Stimulated activated CD4-positive, alpha-beta T cell treated with anti-CD3 and anti-CD28 coated beads, Interleukin-12 subunit alpha, Interleukin-12 subunit beta, amount 100 ng/mL, for 24 hours (primary cell): ENCODE measurements at places on chromosomes 4 and X.
A peak's percentile ranks its signal among the peaks of the same experiment; 100 is the strongest.

DNA sequence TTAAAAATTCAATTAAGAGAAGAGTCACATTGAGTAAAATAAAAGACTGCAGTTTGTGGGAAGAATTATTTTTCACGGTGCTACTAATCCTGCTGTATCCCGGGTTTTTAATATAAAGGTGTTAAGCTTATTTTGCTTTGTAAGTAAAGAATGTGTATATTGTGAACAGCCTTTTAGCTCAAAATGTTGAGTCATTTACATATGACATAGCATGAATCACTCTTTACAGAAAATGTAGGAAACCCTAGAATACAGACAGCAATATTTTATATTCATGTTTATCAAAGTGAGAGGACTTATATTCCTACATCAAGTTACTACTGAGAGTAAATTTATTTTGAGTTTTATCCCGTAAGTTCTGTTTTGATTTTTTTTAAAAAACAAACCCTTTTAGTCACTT is 39.7 kb downstream of the IRS4 start:
- no peak for DNase-seq

DNA sequence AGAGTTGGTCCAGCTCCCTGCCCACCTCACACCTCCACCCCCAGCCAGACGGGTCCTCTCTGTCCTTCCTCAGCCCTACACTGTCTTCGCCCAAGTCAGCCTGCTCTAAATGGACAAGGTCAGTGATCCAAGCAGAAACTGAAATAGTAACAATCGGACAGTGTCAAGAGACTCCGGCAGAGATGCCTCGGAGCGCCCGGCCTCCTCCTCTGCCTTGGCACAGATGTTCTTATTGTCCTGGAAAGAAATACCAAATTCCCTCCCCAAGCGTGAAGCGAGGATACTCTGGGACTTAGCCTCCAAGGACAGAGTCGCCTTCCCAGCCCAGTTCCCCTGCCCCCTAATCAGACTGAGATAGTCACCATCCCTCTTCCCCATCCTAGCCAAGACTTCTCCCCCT is 28.5 kb downstream of the UTP14A start:
- no peak for DNase-seq

DNA sequence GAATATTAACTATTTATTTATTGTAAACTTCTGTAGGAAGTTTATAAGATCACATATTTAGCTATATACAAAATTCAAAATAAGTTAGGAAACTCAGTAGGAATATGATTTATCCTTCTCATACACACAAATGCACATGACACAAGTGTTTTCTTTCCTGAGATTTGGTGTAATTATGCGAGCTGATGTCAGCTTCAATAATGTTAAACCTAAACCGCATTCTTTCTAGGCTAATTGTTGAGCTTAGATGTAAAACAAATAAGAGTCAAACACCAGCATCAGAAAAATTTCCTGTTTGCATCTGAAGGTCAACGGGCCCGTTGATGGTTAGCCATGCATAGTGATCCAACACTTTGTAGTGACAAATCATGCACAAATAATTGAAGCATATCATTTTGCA is 30.8 kb downstream of the RASGEF1B start:
- no peak for DNase-seq

- no peak for DNase-seq
Observed at GRCh38 chrX:77431227-77431626, 16.0 kb upstream of the FGF16 start.

DNA sequence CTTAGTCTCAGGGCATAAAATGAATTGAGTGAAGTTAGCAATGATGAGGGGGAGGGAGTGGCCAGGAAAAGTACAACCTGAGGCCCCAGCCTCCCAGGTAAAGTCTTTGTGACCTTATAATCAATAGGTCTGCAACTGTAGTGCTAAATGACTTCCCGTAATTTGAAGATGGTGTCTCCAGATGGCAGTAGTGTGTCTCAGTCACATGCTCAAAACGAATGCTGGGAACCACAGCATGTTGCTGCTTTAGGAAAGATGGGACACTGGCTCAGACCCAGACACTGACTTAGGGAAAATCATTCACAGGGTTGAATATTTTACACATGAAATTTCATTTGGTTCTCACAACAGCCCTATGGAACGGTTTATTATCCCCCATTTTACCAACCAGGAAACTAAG is 10.3 kb downstream of the SRPX2 start:
- no peak for DNase-seq

DNA sequence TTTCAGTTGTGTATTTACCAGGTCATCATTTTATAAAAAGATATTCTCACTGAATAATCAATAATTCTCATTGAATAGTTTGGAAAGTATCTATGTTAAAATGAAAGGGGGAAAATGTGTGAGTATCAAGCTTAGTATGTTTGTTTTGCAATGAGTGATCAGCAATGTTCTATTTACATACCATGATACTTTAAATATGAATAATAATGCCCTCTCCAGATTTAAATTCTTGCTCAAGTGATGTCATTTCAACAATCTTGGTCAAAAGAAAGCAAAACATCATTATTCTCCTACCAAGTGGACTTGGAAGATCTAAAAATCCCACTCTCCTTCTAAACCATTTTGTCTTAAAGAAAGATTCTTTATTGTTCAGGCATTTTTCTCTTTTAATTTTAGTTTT is 42.1 kb upstream of the ANKRD50 start:
- no peak for DNase-seq

- no peak for DNase-seq
Observed at GRCh38 chr4:7120341-7120740, 52.5 kb upstream of the GRPEL1 start.

DNA sequence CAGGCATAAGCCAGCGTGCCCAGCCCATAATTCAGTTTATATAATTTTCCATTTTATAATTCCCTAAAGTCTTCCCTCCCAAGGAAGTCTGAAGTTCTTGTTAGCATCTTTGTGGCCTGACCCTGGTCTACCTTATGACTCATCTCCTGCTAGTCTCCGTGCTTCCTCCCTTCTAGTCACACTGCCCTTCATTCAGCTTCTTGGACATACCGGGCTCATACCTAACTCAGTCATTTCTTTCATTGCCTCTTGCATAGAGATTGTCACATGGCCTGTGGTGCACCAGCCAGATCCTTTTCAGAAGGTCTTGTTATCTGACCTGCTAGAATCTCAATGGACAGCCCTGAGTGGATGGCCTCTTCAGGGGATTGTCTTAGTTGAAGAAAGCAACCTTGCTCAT is 22.8 kb upstream of the MAML3 start:
- DNase-seq: no peak

DNA sequence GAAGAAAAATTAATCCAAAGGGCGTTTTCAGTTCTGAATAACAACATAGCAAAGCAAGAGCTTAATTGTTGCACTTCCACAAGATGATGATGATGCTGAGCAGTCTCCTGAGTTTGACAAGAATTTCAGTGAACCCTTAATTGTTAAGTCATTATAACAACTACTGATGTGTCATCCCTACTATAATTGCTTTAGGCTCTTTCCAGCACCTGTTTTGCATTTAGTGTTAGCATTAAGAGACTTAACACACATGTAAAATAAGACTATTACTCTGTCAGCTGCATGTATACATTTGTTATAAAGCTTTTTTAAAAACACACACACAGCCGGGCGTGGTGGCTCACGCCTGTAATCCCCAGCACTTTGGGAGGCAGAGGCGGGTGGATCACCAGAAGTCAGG is 37.9 kb upstream of the GALNT7 start:
- no peak for DNase-seq

- no peak for DNase-seq
Observed at GRCh38 chrX:114332766-114333165, 251.1 kb upstream of the HTR2C start.

DNA sequence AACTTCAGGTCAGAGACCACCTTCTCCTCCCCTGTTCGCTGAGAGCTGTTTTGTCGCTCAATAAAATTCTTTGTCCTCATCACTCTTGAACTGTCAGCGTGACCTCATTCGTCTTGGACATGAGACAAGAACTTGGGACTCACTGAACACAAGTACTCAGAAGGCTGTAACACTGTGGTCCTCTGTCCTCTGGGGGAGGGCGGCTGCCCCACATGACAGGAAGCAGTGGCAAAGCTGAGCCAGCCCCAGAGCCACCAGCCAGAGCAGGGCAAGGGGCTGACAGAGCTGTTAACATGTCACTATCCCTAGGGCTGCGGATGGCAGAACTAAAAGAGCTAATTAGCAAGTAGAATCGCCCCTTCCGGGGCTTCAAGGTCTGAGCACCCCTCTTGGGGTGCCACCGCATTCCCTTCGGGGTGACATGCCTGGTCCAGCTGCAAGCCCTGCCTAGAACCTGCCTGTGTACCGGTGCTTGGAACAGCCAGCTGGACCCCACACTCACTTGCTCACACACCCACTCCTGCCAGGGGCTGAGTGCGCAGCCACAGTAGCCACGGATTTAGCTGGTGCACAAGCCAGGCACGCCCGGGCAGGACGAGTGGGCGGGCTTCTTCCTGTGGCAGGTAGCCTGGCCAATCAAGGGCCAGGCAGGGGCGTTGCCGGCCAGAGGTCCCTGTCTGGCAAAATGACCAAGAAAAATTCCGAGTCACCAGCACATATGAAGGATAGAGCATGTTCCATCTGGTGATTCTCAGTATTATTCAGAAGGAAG is 648.6 kb upstream of the AGA start:
- no peak for DNase-seq

- DNase-seq: no peak
Observed at GRCh38 chrX:131792789-131793462, 230.2 kb upstream of the STK26 start.

DNA sequence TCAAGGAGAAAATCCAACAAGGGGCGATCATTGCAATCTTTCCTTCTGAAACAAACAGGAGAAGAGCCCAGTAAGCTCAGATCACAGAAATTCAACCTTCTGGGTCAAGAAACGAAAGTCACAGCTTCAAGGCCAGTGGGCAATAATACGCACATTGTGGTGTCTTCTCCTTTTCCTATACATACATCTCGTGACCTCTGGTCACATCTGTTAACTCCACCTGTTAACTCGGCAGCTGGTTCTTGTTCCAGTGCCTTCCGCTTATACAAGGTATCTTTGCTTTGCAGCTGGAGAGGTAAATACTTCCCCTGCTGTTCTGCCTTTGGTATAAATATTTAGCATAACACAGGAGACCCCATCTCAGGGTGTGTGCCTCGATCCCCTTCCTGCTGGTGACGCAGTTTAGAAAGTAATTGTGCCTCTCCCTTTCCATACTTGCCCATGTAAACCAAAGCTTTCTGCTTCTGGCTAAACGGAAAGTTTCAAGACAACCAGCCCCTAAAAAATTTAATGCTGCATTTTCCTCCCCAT is 45.0 kb downstream of the CCDC149 start:
- DNase-seq: no peak

GRCh38 chrX:155070663-155070974 is 317 bp downstream of the CMC4 start:
- DNase-seq: peak; percentile 16

GRCh38 chr4:138199568-138200235 is 42.4 kb downstream of the SLC7A11 start:
- DNase-seq: no peak

DNA sequence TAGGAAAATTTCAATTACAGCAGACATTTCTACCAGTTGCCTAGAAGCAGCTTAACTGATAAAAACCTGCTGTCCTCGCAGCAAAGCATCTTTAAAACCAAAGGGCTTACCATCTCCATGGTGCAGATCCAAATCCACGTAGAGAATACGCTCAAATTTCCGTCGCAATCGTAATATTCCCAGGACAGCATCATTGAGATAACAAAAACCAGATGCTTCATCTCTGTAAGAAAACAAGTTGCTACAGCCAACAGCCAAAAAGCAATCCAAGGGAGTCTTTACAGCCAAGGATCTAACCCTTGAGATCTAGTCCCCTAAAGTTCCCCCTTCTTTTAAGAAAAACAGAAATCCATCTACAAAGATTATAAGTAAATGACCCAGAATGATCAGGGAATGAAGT is 77.6 kb downstream of the HDAC8 start:
- DNase-seq: no peak

GRCh38 chr4:87166296-87166854 is 54.0 kb downstream of the KLHL8 start:
- DNase-seq: no peak

GRCh38 chrX:71618303-71618721 is at the start of gene CXCR3:
TSS of gene CXCR3 (minus strand) at chrX:71618511. CDS start at chrX:71618449, 62 bp downstream.
- DNase-seq: peak; percentile 40

- no peak for DNase-seq
Observed at GRCh38 chr4:36006226-36006625, 238.1 kb downstream of the ARAP2 start.

DNA sequence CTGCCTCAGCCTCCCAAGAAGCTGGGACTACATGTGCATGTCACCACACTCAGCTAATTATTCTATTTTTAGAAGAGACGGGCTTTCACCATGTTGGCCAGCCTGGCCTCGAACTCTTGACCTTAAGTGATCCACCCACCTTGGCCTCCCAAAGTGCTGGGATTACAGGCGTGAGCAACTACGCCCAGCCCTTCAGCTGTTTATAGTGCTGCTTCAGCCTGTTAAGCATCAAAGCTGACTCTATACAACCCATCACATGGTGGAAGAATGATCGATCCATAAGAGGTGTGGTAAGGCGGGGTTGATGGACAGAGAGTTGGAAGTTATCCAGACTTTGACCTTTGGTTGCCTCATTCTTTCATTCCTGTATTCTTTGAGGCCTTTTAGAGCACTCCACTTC is 56.2 kb upstream of the RAPGEF2 start:
- DNase-seq: no peak

GRCh38 chr4:126957987-126958386 is 674.8 kb upstream of the INTU start:
- DNase-seq: no peak

GRCh38 chr4:143089291-143089690 is 95.4 kb upstream of the USP38 start:
- no peak for DNase-seq

DNA sequence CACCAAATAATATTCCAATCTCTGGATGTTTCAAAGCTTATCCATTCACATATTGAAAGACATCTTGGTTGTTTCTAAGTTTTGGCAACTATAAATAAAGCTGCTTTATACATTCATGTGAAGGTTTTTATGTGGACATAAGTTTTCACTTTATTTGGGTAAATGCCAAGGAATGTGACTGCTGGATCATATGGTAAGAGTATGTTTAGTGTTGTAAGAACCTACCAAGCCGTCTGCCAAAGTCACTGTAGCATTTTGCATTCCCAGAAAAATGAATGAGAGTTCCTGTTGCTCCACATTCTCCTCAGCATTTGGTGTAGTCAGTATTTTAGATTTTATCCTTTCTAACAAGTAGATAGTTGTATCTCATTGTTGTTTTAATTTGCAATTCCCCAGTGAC is 1047.7 kb downstream of the C4orf33 start:
- no peak for DNase-seq

- no peak for DNase-seq
Observed at GRCh38 chrX:135304741-135305140, 4.5 kb upstream of the ETDC start.

- no peak for DNase-seq
Observed at GRCh38 chr4:79292008-79292407, 33.9 kb downstream of the NAA11 start.

GRCh38 chr4:7638489-7638888 is 203.8 kb upstream of the PSAPL1 start:
- no peak for DNase-seq
